ENCODE measurements at places on chromosomes 13 and 19. TPM values are rescaled to one million over a fixed set of nuclear protein-coding genes. Genes with fewer than 3 reads are reported as not detected.

- H3K27ac ChIP-seq, result no peak overlapping the region
- no peak for DNase-seq
- no peaks in the 10 kb centered on the region for H3K4me1 ChIP-seq
- H3K36me3 ChIP-seq, result no peaks in the 10 kb centered on the region
Measured at GRCh38 chr13:38944219-38944618, 46.4 kb downstream of the STOML3 start.

DNA sequence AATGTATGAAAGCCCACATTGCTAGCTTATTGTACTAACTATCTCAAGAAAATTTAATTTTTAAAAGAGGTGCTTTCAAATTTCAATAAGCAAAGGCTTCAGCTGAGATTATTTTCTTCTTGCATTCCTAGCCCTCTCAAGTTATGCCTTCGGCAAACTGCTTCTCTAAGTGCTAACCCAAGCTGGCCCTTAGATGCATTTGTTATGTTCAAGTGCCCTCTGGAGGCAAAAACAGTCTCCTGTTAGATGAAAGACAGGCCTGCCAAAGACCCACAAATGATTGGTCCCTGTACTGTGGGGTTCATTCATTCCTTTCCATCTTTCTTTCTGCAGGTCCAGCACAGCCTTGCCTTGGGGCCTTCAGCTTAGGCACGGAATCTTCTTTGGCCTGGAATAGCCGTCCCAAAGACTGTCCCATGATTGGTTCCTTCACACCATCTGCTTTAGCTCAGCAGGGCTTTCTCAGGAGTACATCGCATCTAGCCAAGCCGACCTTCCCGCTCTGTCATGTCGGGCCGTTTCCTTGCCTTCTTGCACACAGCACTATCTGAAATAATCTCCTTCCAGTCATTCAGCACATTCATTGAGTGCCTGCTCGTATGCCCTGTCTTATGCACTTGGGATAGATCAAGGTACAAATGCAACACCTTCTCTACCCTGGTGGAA, 26.4 kb upstream of the TPTE2 start:
- H3K27ac ChIP-seq, result no peak overlapping the region
- H3K4me1 ChIP-seq, result no peaks in the 10 kb centered on the region
- no peaks in the 10 kb centered on the region for H3K36me3 ChIP-seq
- no peak for DNase-seq
- no peaks in the 10 kb centered on the region for H3K27me3 ChIP-seq

GRCh38 chr13:111322916-111323331, 2.5 kb downstream of the TEX29 start:
- H3K4me1 ChIP-seq, result no peaks in the 10 kb centered on the region
- no peak overlapping the region for H3K27ac ChIP-seq
- H3K36me3 ChIP-seq, result no peaks in the 10 kb centered on the region
- no peaks in the 10 kb centered on the region for H3K27me3 ChIP-seq

DNA sequence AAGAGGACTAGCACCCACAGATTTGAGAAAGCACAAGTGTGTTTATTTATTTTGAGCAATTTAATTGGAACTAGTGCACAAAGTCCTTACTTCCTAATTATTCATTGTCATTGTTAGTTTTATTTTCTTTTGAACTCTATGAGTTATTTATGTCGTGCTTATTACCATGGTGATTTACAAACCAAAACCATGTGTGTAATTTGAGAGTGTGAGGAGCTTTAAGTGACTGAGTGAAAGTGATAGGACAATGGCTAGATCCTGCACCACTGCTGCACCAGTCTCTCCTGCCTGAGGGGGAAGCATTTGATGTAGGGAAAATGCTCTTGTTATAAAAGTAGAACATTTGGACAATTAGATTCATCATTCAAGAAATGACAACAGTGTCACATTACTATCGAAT, 172.3 kb upstream of the KLF12 start:
- peaks cover 5% of the 10 kb centered on the region for H3K4me1 ChIP-seq
- no peak overlapping the region for H3K4me3 ChIP-seq
- no peak overlapping the region for H3K27ac ChIP-seq
- DNase-seq, result no peak
- no peaks in the 10 kb centered on the region for H3K27me3 ChIP-seq
- H3K36me3 ChIP-seq, result no peaks in the 10 kb centered on the region

- peak; percentile 77 for DNase-seq
- no peaks in the 10 kb centered on the region for H3K36me3 ChIP-seq
- H3K4me1 ChIP-seq, result peaks cover 3% of the 10 kb centered on the region
- H3K27ac ChIP-seq, result no peak within 1 kb of the TSS
- peak within 1 kb of the TSS; percentile 16 for H3K4me3 ChIP-seq
Measured at GRCh38 chr19:49387936-49388372, at the start of gene KASH5. TSS of gene KASH5 (plus strand) at chr19:49388249. CDS start at chr19:49390884, 2,635 bp downstream.

DNA sequence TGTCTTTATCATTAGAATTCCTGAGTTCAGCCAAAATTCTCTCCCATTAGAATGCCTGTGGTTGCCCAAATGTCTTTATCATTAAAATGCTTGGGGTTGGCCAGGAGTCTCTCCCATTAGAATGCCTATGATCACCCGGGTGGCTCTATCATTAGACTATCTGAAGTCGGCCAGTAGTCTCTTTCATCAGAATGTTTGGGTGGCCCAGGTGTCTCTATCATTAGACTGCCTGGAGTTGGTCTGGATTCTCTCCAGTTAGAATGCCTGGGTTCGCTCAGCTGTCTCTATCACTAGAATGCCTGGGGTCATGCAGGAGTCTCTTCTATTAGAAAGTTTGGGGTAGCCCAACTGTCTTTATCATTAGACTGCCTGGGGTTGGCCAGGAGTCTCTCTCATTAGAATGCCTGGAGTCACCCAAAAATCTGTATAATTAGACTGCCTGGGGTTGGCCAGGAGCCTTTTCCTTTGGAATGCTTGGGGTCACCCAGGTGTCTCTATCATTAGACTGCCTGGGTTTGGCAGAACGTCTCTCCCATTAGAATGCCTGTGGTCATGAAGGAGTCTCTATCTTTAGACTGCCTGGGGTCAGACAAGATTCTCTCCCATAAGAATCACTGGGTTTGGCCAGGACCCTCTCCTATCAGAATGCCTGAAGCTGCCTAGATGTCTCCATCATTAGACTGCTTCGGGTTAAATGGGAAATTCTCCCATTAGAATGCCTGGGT, 1478.3 kb downstream of the UQCRFS1 start:
- DNase-seq, result no peak
- no peak overlapping the region for H3K27ac ChIP-seq
- H3K36me3 ChIP-seq, result no peaks in the 10 kb centered on the region

DNA sequence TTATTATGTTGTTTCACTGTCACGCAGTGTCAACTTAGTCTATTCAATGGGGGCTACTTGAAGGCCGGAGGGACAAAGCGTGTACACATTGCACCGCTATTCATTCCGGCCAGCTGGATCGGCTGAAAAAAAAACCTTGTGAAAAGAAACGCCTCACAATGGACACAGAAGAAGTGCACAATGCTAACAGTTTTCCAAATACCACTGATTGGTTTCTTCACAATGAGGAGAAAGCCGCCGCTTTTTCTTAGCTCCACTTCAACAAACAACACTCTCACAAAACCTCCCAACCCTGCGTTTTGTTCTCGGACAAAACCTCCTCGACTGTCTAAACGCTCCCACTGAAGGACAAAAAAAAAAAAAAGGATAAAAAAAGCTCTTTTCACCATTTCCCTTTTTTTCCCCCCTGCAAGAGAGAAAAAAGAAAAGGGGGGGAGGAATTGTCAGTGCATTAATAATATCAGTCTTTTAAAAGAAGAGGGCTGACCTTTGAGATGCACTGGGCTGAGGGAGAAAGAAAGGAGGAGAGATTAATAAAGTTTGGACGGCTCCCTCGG, 5.4 kb downstream of the SOX21 start:
- peaks cover 21% of the 10 kb centered on the region for H3K4me1 ChIP-seq
- peaks cover 96% of the 10 kb centered on the region for H3K27me3 ChIP-seq
- no peak for DNase-seq
- no peak overlapping the region for H3K27ac ChIP-seq

DNA sequence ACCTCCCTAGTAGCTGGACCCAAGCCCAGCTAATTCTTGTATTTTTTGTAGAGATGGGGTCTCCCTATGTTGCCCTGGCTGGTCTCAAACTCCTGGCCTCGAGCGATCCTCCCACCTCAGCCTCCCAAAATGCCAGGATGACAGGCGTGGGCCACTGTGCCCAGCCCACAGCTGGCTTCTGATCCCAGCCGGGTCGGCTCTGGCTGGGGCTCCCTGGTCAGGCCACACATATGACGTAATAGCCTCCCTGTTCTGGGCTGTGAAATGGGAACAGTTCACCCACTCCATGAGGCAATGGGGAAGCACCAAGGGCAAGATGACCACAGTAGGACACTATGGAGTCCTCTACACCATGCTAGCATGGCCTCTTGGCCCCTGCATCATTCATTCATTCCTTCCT, 41.1 kb downstream of the TINCR start:
- H3K27ac ChIP-seq, result no peak overlapping the region
- H3K36me3 ChIP-seq, result no peaks in the 10 kb centered on the region
- H3K27me3 ChIP-seq, result no peaks in the 10 kb centered on the region
- H3K4me3 ChIP-seq, result no peak overlapping the region

DNA sequence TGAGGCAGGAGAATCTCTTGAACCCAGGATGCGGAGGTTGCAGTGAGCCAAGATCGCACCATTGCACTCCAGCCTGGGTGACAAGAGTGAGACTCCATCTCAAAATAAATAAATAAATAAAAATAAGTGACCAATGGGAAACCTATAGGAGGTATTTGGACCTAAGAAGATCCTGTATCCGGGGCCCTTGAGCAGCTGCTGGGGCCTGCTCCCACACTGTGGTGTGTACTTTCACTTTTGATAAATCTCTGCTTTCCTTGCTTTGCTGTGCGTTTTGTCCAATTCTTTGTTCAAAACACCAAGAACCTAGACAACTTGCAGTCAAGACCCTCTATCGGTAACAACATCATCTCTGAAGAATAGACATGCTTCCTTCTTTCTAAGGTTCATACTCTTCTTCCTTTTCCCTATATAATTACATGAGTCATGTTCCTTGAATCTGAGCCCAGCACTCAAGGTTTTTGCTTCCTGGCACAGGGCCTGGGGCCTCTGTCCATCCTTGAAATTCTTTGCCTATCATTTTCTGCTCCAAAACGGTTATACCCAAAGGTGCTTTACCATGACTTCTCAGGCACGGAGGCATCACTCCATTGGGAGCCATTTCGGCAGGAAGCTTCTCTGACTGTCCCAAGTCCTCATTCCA, 14.2 kb upstream of the PNMA8C start:
- no peaks in the 10 kb centered on the region for H3K36me3 ChIP-seq
- H3K4me3 ChIP-seq, result no peak overlapping the region
- peaks cover 9% of the 10 kb centered on the region for H3K4me1 ChIP-seq
- no peak for DNase-seq
- no peaks in the 10 kb centered on the region for H3K27me3 ChIP-seq
- H3K27ac ChIP-seq, result no peak overlapping the region

- no peak for DNase-seq
- no peak overlapping the region for H3K4me3 ChIP-seq
- H3K27ac ChIP-seq, result no peak overlapping the region
- H3K27me3 ChIP-seq, result peaks cover 17% of the 10 kb centered on the region
- H3K36me3 ChIP-seq, result no peaks in the 10 kb centered on the region
Measured at GRCh38 chr19:33689138-33689746, 67.5 kb downstream of the CHST8 start.

DNA sequence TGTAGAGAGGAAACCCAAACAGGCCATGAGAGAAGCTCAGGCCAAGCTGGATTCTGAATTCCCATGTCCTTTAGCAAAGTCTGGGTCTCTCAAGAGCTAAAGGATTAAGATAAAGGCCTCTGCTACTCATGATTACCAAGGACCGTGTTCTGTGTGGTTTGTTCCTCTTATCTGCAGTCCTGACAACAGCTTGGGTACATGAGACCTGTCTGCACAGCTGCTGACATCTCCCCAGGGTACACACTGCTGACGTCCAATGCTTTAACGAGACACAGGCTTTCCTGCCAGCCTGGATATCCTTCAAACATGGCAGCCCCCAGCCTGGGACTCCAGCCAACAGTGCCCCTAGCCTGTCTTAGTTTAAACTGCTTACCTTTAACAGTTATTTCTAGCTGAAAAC, 211.0 kb downstream of the SLC7A1 start:
- H3K27ac ChIP-seq, result no peak overlapping the region
- H3K4me3 ChIP-seq, result no peak overlapping the region
- H3K27me3 ChIP-seq, result no peaks in the 10 kb centered on the region

- H3K27me3 ChIP-seq, result no peaks in the 10 kb centered on the region
- no peaks in the 10 kb centered on the region for H3K4me1 ChIP-seq
- no peak for DNase-seq
- no peak overlapping the region for H3K4me3 ChIP-seq
- H3K36me3 ChIP-seq, result no peaks in the 10 kb centered on the region
Measured at GRCh38 chr13:112350300-112350699, 25.9 kb upstream of the SPACA7 start.

GRCh38 chr13:26050568-26051230, 1.1 kb downstream of the SHISA2 start:
- H3K27me3 ChIP-seq, result peaks cover 26% of the 10 kb centered on the region
- no peaks in the 10 kb centered on the region for H3K36me3 ChIP-seq
- H3K4me1 ChIP-seq, result peaks cover 25% of the 10 kb centered on the region
- no peak overlapping the region for H3K27ac ChIP-seq

DNA sequence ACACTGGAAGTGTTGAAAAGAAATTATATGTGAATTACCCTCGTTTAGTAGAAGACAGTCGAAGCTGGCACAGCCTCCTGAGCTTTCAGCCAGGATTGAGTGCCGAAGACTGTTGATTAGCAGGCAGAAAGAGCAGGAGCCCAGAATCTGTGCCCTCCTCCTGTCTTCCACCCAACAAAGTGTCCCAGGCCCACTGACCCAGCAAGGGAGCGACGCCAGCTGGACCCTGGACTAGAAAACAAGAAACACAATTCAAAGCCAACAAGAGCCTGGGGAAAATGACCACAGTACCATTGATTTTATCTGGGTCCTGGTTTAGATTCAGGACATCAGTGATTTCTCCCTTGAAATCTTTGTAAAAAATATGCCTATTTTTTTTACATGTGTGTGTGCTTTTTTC, 120.7 kb downstream of the RXFP2 start:
- no peak for DNase-seq
- H3K4me3 ChIP-seq, result no peak overlapping the region
- H3K4me1 ChIP-seq, result no peaks in the 10 kb centered on the region
- H3K36me3 ChIP-seq, result no peaks in the 10 kb centered on the region
- no peaks in the 10 kb centered on the region for H3K27me3 ChIP-seq

GIPC3 gene
- not detected for total RNA-seq

NLRP12 gene
- 0.36 TPM for total RNA-seq
